Fibroblast of villous mesenchyme (primary cell): ENCODE measurements at places on chromosomes 16 and 17. TPM values are rescaled to one million over a fixed set of nuclear protein-coding genes. Genes with fewer than 3 reads are reported as not detected.

- DNase-seq = no peak
Observed at GRCh38 chr16:78211946-78212345, 112.5 kb downstream of the WWOX start.

- DNase-seq = no peak
Observed at GRCh38 chr16:83973077-83973476, 5.0 kb downstream of the NECAB2 start.

Gene MYL11
- total RNA-seq = not detected in 2 replicates

DNA sequence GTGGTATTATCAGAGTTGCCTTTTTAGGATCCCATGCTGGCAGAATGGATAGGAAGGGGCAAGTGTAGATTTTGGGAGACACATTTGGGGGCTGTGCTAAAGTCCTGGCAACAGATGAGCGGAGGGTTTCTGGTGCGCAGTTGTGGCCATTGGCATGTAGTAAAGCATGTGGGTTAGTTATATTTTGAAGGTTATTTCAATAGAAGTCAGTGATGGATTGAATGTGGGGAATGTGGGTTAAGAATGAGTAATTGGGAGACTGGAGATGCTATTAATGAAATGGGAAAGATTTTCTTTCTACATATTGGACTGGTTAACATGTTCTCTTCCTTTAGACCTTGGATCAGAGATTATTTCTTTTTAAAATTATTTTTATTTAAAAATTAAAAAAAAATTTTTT lies 10.0 kb downstream of the DUS2 start:
- DNase-seq = no peak

DNA sequence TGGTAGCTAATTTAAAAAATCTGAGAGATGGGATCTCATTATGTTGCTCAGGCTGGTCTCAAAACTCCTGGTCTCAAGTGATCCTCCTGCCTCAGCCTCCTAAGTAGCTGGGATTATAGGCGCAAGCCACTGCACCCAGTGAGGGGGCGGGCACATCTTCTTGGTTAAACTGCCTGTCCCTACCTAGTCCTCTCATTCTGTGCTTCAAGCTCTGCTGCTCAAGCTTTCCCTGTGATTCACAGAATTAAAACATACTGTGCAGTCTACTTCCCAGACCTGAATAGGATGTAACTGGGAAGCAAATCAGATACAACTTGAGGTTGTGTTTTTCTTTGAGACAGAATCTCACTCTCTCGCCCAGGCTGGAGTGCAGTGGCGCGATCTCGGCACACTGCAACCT lies 2.3 kb downstream of the MRPL38 start:
- no peak for DNase-seq

GRCh38 chr17:1566505-1567199 lies 4.1 kb upstream of the PITPNA start:
- DNase-seq = no peak

- DNase-seq = no peak
Observed at GRCh38 chr16:74079232-74079586, 217.4 kb upstream of the PSMD7 start.

- no peak for DNase-seq
Observed at GRCh38 chr17:41967921-41968578, 1.5 kb downstream of the CNP start.

Gene TNP2
- total RNA-seq = not detected in 2 replicates

DNA sequence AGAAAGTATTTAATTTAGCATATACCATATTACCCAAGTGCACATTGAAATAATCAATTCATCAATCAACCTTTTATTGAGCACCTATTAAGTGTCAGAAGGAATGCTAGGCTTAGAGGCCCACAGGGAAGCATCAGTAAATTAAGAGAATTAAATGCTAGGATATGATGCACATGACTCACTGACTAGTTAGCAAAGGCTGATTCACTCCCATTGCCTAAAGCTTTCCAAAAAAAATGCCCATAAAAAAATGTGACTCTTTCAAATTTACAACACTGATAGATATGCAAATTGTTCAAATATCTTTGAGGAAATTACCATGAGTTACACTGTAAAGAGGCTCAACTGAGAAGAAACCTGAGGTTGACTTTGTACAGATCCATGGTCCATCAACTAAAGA lies 883.3 kb downstream of the CDH11 start:
- no peak for DNase-seq

Gene TNS4
- not detected in 2 replicates for total RNA-seq

DNA sequence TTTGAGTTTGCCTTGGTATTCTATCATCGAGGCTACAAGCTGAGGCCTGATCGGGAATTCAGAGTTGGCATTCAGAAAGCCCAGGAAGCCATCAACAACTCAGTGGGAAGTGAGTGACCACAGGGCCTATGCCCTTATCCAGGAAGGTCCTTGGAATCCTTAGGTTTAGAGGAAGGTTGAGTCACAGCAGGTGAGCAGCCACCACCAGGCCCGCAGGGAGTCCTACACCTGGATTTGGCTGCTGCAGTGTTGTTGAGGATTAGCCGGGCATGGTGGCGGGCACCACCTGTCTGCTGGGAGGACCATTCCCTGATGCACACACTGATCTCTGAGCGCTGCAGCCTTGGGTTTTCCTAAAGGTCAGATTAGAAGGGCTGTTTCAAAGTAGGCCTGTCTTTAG lies 5.2 kb downstream of the ODAD4 start:
- no peak for DNase-seq

Gene LPO
- total RNA-seq = not detected in 2 replicates

DNA sequence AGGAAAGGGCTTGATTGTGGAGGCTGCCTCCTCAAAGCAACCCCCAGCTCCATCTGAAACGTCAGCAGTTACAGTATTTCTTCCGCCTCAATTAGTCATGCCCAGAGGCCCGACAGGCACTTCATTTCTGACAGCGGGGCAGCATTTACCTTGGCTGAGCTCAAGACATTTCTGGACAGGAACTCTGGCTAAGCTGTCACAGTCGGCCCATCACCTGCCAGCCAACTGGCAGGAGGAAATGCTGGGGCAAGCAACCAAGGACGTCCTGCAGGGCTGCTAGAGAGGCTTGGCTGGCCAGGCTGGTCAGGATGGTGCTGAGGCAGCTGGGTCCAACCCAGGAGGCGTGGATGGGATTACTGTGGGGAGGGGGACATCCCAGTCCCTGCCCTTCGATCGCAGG lies 27.8 kb downstream of the PLXDC1 start:
- no peak for DNase-seq

DNA sequence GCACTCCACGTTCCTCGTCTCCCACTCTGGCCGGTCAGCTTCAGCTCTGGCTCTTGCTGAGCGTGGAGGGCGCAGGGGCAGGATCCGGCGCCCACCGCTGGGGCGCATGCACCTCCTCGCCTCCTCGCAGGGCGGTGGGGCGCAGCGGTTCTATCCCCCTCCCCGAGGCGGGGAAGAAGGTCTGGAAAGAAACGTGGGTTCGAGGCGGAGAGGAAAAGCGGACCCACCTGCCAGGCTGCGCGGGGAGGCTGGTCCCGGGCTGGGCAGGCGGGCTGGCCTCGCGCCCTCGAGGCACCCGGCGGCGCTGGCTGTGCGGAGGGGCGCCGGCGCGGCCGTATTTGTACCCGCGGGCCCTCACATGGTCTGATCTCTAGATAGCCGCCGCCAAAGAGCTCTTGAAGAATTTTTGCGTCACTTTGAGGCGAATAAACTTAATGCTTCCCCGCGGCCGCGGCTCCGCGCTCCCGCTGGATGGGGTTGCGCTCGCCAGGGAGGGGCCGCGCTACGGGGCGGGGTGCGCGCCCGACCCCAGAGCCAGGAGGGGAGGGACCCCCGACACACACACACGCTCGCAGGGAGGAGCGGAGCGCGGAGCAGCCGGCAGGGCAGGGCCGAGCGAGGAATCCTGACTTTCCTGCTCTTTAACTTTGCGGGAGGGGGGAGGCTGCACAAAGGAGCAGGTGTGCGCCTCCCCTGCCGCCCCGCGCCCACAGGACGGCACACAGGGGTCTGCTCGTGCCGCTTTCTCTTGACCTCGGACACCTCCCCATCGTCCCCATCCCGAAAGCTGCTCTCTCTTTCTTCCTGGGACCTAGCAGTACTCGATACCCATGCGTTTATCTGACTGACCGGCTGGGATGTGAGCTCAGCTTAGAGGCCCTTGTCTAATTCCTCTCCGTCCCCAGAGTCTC lies at the start of gene SLC6A4:
TSS of gene SLC6A4 (minus strand) at position 312 of the 911 bp plus-strand sequence. CDS start 13,739 bp downstream, outside the sequence.
- peak; percentile 22 for DNase-seq

Gene SCARF1
- total RNA-seq = 0.64 and 1.3 TPM in 2 replicates

Gene IL17C
- not detected in 2 replicates for total RNA-seq

- DNase-seq = no peak
Observed at GRCh38 chr16:68015681-68016080, at the start of gene DPEP2NB. DPEP2NB (minus strand) TSS chr16:68015911; CDS start chr16:68015770, 141 bp downstream.

GRCh38 chr17:17189559-17189958 lies 16.6 kb downstream of the PLD6 start:
- no peak for DNase-seq

Gene TNFRSF13B
- total RNA-seq = not detected in 2 replicates

Gene PLA2G10
- total RNA-seq = not detected in 2 replicates

Gene CSNK2A2
- 24.8 and 26.8 TPM in 2 replicates for total RNA-seq

DNA sequence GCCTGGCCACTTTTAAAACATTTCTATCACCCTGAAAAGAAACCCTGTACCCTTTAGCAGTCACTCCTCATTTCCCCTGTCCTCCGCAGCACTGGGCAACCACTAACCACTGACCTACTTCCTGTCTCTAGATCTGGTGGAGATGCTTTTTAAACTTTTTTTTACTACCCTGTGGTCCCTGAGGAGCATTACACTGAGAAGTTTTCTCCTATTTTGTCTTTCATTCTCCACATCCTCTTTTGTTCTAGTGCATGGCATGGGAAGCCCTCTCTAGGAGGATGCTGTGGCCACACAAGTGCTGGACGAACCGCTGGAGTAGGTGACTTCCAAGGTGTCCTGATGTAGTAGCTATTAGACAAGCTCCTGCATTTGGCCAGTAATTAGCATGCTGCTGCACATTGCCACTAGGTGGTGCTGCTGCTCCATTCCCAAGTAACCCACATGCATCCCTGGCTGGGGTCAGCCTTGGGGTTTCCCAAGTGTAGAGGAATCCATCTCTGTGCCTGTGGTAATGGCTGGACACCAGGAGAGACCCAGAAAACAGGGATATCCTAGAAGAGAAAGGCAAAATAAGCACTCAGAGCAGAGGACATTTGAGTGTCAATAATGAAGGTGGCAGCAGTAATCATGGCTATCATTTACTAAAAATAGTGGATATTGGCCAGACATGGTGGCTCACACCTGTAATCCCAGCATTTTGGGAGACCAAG lies 143.8 kb upstream of the CRHR1 start:
- DNase-seq = peak; percentile 80

- DNase-seq = no peak
Observed at GRCh38 chr17:50192144-50192617, 9.2 kb downstream of the COL1A1 start.

Gene KRT12
- not detected in 2 replicates for total RNA-seq

- DNase-seq = peak; percentile 85
Observed at GRCh38 chr17:72119873-72120641, 763 bp upstream of the SOX9 start.

DNA sequence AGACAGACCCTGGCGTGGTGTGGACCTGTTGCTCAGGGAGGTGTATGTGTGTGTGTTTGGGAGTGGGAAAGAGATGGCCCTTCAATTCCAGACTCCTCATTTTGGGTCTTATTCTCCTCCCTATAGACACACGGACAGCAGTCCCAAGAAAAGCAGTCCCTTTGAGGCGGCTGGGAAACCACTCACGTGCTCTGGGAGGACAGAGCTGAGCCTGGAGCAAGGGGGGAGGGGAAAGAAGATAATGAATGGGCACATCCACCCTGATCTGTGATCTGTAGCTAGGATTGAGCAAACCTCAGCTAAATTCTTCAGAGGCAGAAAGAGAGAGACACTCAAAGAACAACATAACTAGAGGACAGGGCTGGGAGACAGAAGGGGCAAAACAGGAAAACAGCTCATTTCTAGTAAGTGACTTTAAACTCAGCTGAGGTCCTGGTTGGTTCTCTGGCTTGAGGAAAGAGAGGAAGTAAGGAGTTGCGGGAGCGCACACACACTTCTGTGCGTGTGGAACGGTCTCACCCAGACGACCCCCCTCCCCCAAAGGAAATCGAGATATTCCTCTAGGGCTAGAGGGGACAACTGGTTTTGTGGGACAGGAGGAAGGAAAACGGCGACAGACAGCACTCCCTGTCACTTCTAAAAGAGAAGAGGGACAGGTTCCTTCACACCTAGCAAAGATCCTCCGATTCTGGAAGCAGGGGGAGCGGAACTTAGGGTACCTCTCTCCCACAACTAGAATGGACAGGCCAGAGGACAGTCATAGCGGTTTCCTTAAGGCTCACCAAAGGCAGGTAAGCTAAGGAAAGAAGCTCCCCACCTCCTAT lies 658 bp downstream of the RAB5C start:
- DNase-seq = peak; percentile 59

- no peak for DNase-seq
Observed at GRCh38 chr17:32588135-32588534, 101.3 kb downstream of the CDK5R1 start.

GRCh38 chr17:3534881-3535252 lies 22.7 kb downstream of the TRPV3 start:
- DNase-seq = peak; percentile 25

Gene TSPAN10
- total RNA-seq = 1.7 and 2.3 TPM in 2 replicates

DNA sequence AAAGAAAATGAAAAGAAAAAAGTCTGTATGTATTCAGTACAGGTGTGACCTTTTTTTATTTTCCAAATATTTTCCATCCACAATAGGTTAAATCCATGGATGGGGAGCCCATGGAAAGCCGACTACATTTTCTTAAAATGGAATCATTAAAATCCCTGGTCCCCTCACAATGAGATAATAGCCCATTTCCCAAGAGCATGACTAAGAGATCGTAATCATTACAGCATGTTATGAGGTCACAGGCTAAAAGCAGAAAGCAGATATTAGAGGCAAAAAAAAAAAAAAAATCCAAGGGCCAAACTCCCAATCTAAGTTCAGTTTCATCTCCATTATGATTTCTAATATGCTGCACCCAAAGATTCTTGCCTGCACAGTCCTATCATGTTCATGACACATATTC lies 44.7 kb downstream of the CYTH1 start:
- peak; percentile 86 for DNase-seq

GRCh38 chr17:74282587-74283370 lies 8.7 kb downstream of the DNAI2 start:
- peak; percentile 7 for DNase-seq

Gene CTCF
- 26.1 and 33.7 TPM in 2 replicates for total RNA-seq
